ENCODE measurements at places on chromosomes 7 and 10. TPM values are rescaled to one million over a fixed set of nuclear protein-coding genes. Genes with fewer than 3 reads are reported as not detected.

The WDR86 gene
- 0.24 TPM for total RNA-seq

The FAM221A gene
- total RNA-seq, result 0.73 TPM

The GRID2IP gene
- not detected for total RNA-seq

The SFRP5 gene
- total RNA-seq, result not detected

The FGF8 gene
- not detected for total RNA-seq
